ENCODE measurements at places on chromosomes 4 and X.
A peak's percentile ranks its signal among the peaks of the same experiment; 100 is the strongest.

DNA sequence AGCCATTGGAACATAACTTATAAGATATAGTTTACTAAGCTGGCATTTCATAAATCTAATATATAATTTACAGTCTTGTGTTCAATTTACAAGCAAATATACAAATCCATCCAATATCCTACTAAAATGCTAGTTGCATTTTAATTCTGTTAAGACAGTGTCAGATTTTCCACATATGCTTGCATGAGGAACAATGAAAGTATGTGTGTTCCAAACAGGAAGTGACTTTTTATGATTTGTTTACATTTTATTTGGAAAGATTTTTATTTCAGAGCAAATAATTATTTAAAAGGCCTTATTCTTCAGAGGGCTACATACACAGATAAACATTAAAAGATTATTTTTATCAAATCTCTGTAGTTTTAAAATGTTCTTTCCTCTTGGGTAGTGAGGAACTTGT lies 130.1 kb downstream of the KLHL34 start:
- no peak for DNase-seq

- no peak for DNase-seq
Measured at GRCh38 chr4:81682492-81682891, 210.8 kb upstream of the RASGEF1B start.

DNA sequence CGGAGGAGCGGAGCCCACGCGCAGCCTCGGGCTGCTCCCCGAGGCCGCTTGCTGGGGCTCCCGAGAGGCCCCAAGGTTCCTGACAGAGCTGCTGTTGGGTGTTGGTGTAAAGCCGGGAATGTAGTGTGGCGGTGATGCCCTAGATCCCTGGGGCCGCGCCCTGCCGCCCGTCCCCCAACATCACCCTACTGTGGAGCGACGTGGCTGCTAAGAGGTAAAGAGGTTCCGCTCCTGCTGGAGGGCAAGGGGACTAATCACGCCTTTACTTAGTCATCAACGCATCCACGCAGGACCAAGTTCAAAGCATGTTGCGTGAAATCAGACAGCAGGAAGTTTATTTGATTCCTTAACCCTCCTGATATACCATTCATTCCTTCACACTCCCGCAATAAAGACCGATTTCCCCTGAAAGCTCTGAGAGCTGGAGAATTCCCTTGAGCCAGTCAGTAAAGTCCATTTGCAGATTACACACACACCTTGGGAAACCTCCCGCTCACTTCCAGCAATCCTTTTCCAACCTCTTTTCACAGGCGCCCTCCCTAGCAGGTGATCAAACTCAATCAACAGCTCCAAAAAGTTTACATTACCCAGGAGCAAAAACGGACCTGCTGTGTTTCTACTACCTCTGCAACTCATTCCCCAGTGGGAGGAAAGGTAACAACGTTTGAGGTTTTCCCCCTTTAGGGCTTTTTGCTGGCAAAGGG lies 579 bp upstream of the GABRA2 start:
- no peak for DNase-seq

DNA sequence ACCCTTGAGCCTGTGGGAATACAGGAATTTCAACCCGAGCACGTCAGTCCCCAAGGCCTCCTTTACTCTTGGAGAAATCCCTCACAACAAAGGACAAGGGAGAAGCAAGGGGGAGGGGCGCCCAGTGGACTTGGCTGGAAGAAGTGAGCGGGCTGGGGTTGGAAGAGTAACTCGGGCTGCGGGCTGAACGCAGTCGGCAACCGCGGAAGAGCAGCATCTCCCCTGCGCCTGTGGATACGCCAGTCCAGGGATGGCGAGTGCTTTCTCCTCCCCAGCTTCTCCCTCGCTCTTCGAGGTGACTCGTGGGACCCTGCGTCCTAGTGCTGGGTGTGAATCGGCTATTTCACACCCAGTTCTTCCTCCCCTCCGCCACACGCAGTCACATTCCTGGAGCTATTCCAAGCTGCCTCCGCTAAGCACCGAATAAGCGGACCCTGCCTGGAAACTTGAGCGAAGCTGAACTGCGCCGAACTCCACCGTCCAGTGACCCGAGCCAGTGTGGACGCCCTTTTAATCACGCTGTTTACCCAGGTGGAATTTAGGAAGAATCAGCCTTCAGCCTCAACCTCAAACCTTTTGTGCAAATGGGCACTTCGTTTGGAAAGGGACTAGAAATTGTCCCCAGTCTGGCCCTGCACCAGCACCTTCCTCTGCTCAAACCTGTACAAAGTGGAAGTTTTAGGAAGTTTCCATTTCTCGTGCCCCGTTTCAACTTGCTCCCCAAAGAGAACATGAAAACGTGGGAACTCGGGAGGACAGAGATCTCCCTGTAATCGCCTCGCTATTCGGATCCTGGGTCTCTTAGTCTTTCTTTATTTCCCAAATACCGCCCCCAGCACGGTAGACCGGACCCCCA lies 64.3 kb upstream of the WDR17 start:
- DNase-seq = no peak

- DNase-seq = no peak
Measured at GRCh38 chrX:14670819-14671218, 141.5 kb downstream of the GLRA2 start.

- no peak for DNase-seq
Measured at GRCh38 chr4:84378983-84379382, 120.1 kb downstream of the NKX6-1 start.

DNA sequence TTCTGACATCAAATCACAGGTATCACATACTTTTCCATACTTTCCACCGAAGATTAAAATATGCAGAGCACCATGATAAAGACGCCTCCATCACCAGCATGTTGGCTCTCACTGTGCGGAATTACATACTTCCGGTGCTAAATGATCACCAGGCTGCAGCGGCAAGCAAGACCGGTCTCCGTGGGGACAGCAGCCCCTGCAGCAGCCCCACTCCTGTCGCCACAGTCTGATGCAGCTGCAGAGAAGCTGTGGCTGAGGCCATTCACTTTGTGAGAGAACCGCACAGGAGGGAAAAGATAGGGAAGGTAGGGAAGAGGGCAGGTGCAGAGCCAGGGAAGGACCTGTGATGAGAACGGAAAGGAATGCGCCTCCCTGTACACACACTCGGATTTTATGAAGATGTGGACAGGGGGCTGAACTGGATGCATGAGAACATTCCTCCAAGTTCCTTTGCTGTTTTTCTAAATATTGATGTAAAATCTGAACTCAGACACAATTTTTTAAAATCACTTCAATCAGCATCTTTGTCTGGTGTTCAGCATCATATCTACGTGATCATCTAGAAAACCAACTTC lies 38.3 kb downstream of the AFAP1 start:
- no peak for DNase-seq

DNA sequence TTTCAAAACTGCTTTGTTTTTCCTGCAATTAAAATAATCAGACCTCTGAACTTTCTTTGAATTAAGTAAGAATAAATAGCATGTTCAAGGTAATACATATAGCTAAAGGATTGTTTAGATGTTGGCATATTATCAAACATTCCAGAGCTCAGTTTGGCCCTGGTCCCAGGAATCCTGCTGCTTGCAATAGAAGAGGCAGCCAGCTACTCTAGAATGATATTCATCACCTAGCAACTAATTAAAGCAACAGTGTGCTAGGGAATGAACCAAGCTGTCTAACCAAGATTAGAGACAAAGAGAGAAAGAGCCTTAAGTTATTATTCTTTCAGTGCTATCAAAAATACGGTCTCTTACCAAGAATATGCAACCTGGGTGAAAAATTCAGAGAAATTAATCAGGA lies 460.9 kb downstream of the GABRG1 start:
- DNase-seq = no peak

GRCh38 chrX:131219271-131219670 lies 69.8 kb downstream of the IGSF1 start:
- no peak for DNase-seq

GRCh38 chr4:95256108-95256835 lies 292.5 kb downstream of the UNC5C start:
- no peak for DNase-seq

DNA sequence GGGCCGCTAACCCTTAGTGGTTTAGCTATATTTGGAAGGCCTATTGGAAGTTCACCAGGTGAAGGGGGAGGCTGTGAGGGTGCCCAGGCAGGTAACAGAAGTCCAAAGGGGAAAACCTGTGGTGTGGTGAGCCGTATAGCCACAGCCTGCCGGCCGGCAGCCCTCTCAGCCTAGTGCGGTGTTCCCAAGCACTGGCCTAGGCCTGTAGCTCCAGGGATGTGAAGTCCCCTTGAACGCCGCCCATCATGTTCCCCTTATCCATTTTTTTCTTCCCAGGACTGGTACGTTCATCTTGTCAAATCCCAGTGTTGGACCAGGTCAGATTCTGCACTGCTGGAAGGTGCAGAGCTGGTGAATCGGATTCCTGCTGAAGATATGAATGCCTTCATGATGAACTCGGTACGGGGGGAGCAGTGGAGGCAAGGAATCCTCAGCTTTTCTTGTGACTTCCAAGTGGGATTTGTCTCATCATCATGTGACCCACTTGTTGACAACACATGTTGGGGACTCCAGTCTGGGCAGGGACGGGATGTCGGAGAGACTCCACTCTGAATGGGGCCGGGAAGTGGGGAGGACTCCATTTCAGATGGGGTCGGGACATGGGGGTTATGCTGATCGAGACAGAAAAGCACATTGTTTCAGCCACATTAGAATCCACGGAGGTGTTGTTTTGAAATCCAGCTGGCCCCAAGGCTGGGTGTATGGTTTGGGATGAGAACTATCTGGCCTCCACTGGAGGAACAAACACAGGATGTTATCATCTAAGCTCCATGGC lies 39.2 kb upstream of the MSANTD1 start:
- no peak for DNase-seq

GRCh38 chr4:54098375-54098774 lies 1.6 kb upstream of the GSX2 start:
- DNase-seq = no peak

GRCh38 chr4:3385711-3386420 lies 55.9 kb upstream of the HGFAC start:
- DNase-seq = no peak

GRCh38 chr4:155587766-155588165 lies 78.9 kb upstream of the GUCY1A1 start:
- no peak for DNase-seq

GRCh38 chr4:73776321-73776729 lies 36.0 kb downstream of the CXCL8 start:
- no peak for DNase-seq

DNA sequence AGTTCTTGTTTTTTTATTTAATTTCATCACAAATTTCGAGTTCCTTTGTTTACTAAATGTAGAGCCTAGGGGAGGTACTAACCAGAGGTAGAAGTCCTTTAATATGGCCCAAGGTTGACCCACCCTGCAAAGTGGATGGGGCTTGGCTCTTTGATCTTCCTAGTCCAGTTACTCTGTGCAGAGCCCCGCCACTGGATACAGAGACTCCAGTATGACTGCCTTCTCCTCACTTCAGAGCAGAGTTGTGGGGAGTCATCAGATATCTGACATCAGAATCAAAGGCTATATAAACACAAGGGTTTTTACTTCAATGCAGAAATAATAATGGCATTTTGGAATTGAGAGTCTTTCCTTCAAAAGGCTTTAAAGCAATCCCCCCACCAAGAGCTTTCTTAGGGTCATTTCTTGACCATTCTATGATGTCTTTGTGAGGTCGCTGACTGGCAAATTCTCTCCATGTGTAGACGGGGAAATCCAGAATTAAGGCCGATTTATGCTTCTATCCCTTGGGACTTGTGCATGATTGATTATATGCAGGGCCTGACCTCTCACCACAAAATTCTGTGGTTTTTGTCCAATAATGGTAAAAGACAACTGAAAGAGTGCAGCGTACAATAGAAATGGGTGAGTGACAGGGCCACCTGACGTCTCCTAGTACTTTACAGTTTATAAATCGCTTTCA lies 88.3 kb upstream of the CITED1 start:
- DNase-seq = no peak

GRCh38 chrX:68945603-68946228 lies 116.9 kb downstream of the EFNB1 start:
- DNase-seq = no peak

- peak; percentile 26 for DNase-seq
Measured at GRCh38 chr4:106329041-106329618, 12.8 kb downstream of the AIMP1 start.

GRCh38 chr4:109816082-109816442 lies 500 bp downstream of the GAR1 start:
- peak; percentile 29 for DNase-seq

GRCh38 chrX:153774576-153775292 lies 6.1 kb upstream of the SRPK3 start:
- DNase-seq = no peak

GRCh38 chr4:168717847-168718246 lies 221.0 kb downstream of the PALLD start:
- DNase-seq = no peak

- no peak for DNase-seq
Measured at GRCh38 chr4:150886597-150886996, 128.5 kb downstream of the LRBA start.

DNA sequence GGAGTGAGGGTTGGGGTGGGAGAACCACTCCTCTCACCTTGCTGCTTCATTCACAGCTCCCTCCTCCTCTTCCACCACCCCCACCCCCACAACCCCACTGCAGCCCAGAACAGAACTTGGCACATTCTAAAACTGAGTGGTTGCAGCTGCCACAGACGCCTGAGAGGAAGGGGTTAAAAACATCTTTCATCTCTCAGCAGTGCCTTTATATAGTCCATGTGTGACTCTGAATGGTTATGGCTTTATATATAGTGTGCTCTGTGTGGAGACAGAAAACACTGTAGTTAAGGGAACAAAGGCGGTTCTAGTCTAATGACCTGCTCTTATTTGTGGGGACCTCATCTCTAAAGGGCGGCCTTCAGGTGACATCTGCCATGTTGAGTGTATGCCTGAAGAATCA lies 144.8 kb downstream of the BCOR start:
- DNase-seq = no peak

- DNase-seq = no peak
Measured at GRCh38 chr4:156756118-156756517, 215.5 kb downstream of the PDGFC start.

- no peak for DNase-seq
Measured at GRCh38 chr4:100189820-100190642, at the start of gene DDIT4L. DDIT4L (minus strand) TSS chr4:100190468; CDS start chr4:100189983, 485 bp downstream.

GRCh38 chrX:153875391-153876111 lies 10.4 kb downstream of the L1CAM start:
- DNase-seq = peak; percentile 61

- no peak for DNase-seq
Measured at GRCh38 chr4:3703677-3704521, 62.3 kb upstream of the ADRA2C start.

DNA sequence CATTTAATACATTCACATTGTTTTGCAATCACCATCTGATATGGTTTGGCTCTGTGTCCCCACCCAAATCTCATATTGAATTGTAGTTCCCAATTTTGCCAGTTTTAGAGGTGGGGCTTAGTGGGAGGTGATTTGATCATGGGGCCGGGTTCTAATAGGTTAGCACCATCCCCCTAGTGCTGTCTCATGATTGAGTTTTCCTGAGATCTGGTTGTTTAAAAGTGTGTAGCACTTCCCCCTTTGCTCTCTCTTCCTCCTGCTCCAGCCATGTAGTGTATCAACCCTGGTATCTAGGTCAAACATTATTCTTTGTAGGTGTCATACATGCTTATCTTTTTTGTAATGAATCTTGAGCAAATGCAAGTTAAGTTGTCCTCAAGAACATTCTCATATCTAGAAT lies 83.3 kb upstream of the KIT start:
- no peak for DNase-seq

GRCh38 chr4:140710908-140711622 lies 45.1 kb downstream of the TBC1D9 start:
- DNase-seq = no peak
